ENCODE measurements at places on chromosomes 4 and X.

DNA sequence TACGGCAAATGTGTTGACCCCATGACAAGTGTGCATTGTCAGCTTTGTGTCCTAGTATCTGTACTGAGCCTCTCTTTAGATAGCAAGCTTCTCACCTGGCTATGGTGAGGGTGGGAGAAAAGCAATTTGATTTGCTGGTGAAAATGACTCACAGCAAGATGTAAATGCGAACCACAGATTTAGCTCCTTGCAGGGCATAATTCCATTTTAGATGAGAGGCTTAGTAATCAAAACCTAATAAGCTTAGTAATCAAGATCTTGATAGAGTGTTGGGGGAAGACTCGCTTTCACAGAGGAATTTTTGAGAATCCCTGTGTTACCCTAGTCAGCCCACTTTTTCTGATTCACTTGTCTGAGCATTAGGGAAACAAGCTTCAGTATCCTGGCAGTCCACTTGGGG lies 7.7 kb upstream of the OCIAD2 start:
- peak; percentile 43 for DNase-seq

- no peak for DNase-seq
Observed at GRCh38 chrX:68839771-68840170, 10.9 kb downstream of the EFNB1 start.

DNA sequence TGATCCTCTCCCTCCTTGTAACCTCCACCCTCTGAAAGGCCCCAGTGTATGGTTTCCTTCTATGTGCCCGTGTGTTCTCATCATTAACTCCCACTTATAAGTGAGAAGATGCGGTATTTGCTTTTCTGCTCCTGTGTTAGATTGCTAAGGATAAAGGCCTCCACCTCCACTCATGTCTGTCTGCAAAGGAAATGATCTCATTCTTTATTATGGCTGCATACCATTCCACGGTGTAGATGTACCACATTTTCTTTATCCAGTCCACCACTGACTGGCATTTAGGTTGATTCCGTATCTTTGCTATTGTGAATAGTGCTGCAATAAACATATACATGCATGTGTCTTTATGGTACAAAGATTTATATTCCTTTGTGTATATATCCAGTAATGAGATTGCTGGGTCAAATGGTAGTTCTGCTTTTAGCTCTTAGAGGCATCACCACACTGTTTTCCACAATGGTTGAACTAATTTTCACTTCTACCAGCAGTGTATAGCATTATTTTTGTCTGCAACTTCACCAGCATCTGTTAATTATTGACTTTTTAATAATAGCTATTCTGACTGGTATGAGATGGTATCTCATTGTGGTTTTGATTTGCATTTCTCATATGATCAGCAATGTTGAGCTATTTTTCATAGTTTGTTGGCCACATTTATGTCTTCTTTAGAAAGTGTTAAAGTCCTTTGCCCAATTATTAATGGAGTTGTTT lies 1030.9 kb downstream of the FSTL5 start:
- no peak for DNase-seq

GRCh38 chr4:96602661-96603060 lies 762.8 kb downstream of the PDHA2 start:
- no peak for DNase-seq

- DNase-seq = no peak
Observed at GRCh38 chr4:3240936-3241522, 7.9 kb upstream of the MSANTD1 start.

DNA sequence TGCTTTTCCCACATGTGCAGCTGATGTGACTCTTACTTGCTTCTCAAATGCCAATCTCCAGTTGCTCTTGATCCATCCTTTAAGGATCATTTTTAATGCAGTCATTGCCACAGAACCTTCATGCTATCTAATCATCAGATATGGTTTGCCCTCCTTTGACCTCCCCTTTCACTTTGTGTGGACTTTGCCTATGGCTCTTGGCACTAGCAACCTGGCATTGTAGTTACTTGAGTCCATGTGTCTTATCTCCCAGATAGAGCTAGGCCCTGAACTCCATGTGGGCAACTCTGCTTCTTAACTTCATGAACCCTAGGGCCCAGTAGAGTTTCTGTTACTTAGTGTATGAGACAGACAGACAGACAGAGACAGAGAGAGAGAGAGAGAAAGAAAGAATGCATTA lies 41.6 kb downstream of the MTM1 start:
- DNase-seq = no peak

- DNase-seq = no peak
Observed at GRCh38 chrX:122591546-122591945, 592.5 kb upstream of the GRIA3 start.

- DNase-seq = no peak
Observed at GRCh38 chr4:39476187-39476895, 17.5 kb downstream of the LIAS start.

- DNase-seq = peak; percentile 45
Observed at GRCh38 chr4:15729910-15730533, 27.2 kb downstream of the BST1 start.

GRCh38 chr4:60565558-60565957 lies 634.6 kb upstream of the ADGRL3 start:
- no peak for DNase-seq

DNA sequence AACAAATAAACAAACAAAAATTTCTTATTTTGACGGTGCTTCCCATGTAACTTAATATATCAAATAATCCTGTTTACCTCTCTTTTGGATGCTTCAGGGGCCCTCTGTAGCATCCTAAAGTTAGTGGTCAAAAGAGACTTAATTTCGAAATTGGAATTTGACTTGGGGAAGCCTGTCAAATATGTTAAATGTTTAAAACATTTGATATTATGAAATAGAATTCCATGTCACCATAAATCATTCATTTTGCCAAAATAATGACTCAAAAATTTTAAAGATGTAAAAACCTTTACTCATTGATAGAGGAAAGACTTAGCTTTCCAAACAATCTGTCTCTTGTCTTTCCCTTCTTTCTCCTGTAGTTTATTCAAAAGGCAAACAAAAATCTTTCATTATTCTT lies 20.6 kb upstream of the TEX13A start:
- DNase-seq = peak; percentile 21

DNA sequence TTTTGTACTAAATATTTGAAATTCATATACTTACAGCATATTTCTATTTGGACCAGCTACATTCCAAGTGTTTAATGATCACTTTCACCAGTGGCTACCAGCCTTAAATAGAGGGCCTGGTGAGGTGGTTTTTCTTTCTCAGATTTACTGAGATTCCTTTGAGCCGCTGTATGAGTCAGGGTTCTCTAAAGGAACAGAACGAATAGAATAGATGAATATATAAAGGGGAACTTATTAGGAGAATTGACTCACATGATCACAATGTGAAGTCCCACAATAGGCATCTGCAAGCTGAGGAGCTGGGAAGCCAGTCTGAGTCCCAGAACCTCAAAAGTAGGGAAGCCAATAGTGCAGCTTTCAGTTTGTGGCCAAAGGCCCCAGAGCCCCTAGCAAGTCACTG lies 146.2 kb upstream of the TLL1 start:
- peak; percentile 44 for DNase-seq

Data from fibroblast of skin of right biceps (primary cell).